ENCODE measurements at places on chromosomes 6 and 20. TPM values are rescaled to one million over a fixed set of nuclear protein-coding genes. Genes with fewer than 3 reads are reported as not detected.

The LY6G5C gene
- 1.2 TPM for total RNA-seq

DNA sequence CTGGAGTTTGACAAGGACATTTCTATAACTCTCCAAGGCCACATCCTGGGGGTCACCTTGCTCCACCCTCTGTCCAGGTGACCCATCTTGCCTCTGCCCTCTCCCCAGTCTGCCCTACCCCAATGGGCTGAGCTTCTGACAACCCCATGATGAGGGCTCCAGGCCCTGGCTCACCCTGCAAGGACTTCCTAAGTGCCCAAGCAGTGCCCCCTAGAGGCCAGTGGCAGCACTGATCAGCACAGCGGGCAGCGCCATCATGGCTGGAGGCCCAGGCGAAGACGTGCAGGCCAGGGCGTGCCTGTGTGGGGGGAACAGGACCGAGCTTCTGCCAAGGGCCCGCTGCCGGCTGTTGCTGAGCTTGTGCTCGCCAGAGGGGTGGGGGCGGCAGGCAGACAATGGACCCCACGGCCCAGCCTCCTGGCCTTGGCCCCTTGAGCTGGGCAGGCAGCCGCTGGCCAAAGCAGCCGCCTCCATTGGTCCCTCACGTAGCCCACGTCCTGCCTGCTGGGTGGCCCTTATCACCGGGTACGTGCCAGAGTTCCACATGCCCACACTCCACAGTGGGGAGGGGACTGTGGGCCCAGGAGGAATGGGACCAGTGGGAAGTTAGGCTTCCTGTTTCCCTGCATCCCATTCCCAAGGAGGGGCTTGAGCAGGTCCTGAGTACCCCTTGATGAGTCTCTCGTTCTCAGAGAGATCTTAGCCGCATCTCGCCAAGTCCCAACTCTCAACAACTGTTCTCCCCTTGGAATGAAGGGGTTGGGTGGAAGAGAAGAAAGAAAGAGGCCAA lies 64.3 kb downstream of the MRPL14 start:
- no peaks in the 10 kb centered on the region for H3K4me1 ChIP-seq
- H3K4me3 ChIP-seq: no peak overlapping the region
- no peaks in the 10 kb centered on the region for H3K27me3 ChIP-seq
- no peaks in the 10 kb centered on the region for H3K36me3 ChIP-seq
- no peak overlapping the region for H3K27ac ChIP-seq
- DNase-seq: peak; percentile 64

The MRPS18A gene
- 26.1 TPM for total RNA-seq

DNA sequence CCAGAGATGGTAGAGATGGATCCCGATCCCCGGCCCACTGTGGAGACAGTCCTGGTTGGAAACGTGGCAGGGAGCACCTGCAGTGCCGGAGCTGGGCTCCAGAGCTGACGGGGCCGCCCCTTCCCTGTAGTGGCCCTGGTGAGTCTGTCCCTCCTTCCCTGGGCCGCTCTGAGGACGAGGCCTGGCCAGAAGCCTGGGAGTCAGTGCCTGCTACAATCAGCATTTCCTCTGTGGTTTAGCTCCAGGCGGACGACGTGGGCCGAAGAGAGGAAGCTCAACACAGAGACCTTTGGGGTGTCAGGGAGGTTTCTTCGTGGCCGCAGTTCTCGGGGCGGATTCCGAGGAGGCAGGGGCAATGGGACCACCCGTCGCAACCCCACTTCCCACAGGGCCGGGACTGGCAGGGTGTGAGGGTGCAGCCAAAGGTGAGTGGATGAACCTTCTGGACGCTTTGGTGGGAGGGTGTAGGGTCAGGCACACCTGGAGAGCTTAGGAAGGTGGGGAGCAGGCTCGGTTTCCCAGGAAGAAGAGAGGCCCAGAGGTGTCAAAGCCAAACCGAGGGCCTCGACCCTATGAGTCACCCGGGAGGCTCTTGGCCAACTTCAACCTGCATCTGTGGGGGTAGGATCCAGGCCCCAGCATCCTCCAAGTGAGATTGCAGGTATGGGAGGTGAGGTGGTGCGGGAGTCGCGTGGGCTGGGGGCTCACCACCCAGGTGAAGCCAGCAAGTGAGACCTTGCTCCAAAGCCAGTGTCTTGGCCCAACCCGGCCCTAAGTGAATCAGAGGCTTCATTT lies 9.9 kb downstream of the PSMA7 start:
- H3K27ac ChIP-seq: no peak overlapping the region
- no peak overlapping the region for H3K4me3 ChIP-seq
- H3K27me3 ChIP-seq: no peaks in the 10 kb centered on the region
- H3K36me3 ChIP-seq: peaks cover 24% of the 10 kb centered on the region
- DNase-seq: no peak

- no peaks in the 10 kb centered on the region for H3K27me3 ChIP-seq
- no peak overlapping the region for H3K27ac ChIP-seq
- no peaks in the 10 kb centered on the region for H3K4me1 ChIP-seq
- no peak overlapping the region for H3K4me3 ChIP-seq
Measured at GRCh38 chr6:152630832-152631231, 6.3 kb downstream of the SYNE1 start.

- no peak overlapping the region for H3K27ac ChIP-seq
- no peak overlapping the region for H3K4me3 ChIP-seq
- no peaks in the 10 kb centered on the region for H3K36me3 ChIP-seq
- peaks cover 3% of the 10 kb centered on the region for H3K4me1 ChIP-seq
- no peak for DNase-seq
Measured at GRCh38 chr6:108549741-108550140, 11.0 kb upstream of the FOXO3 start.

The C20orf144 gene
- total RNA-seq: 0.16 TPM
